ENCODE measurements at places on chromosomes 6 and 20.

DNA sequence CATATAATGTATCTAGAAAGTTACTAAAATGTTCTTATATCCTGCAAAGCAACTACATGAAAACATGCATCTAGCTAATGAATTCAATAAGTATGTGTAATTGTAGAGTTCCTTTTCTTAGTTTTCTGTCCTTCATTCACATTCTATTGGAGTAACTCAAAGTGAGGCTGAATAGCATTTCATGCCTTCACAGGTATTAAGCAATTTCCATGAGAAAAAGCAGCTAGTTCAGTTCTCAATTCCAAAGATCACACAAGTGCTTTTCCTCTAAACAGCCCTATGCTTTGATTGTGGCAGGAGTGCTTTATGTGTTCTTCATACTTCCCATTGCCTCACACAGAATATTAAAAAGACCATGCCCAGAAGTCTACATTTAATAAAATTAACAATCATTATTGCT lies 274.9 kb downstream of the RFPL4B start:
- no peak for DNase-seq

DNA sequence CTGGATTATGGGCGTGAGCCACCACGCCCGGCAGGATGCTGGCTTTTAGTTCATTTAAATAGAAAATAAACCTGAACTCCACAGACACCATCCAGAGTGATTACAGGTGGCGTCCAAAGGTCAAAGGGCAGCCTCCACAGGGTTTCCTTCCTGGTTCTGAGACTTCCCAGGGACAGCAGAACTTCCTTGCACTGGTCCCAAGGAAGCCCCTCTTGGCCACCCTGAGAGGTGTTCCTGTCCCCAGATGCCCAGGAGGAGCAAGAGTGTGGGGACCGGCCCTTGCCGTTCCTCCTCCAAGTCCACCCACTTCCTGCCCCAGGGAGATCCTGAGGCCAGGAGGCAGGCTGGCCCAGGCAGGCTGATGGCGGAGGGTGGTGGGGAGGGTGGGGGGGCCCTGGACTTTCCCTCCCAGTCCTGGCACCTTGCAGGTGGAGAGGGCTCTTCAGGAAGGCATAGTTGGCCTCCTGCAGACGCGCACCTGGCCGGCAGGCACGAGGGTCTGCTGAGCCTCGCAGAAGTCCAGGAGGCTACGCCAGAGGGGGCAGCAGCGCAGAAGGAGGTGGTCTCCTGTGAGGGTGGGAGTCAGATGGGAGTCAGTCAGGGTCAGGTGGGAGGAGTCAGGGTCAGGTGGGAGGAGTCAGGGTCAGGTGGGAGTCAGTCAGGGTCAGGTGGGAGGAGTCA lies 5.0 kb downstream of the FNDC11 start:
- no peak for DNase-seq

GRCh38 chr6:125114248-125114858 lies 39.2 kb upstream of the TPD52L1 start:
- no peak for DNase-seq

DNA sequence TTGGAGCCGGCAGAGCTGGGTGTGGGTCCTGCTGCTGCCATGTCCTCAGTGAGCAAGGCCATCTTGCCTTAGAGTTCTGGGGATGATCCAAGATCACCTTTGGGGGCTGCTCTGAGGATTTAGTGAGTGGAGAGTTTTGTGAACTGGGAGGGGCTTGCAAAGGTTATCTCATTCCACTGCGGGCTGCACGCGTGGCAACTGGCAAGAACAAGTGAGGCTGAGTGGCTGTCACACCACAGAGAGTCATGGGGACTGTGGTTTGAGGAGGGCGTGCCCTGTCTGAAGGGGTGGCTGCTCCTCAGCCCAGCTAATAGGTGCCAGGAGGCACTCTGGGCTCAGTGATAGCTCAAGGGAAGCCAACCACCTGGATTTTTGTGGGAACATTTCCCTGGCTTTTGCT lies 37.6 kb downstream of the TTLL9 start:
- no peak for DNase-seq

All from GF-D8 (cell line).